Spinal cord (tissue), 10 donors: ENCODE measurements at places on chromosomes 4 and X. TPM values are rescaled to one million over a fixed set of nuclear protein-coding genes. Genes with fewer than 3 reads are reported as not detected.
A peak's percentile ranks its signal among the peaks of the same experiment; 100 is the strongest.

The NPY1R gene
- 12.2 TPM for total RNA-seq

The STPG2 gene
- 0.94 TPM for total RNA-seq

DNA sequence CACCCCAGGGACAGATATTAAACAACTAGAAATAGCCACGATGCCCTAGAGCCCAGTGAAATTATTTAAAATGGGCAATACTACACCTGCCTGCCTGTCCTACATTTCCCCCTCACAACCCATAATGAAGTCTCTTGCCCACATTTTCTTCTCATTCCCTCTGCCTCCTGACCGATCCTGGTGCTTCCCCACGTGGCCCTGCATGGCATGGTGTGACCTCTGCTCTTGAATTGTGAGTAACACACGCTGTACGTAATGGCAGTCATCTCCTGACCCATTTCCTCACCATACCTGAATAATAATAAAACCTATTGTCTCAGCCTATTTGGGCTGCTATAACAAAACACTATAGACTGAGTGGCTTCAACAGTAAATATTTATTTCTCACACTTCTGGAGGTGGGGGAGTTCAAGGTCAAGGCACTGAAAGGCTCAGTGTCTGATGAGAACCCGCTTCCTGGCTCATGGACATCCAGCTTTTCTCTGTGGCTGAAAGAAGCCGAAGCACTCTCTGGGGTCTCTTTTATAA is 77.0 kb upstream of the ENPP6 start:
- H3K27me3 ChIP-seq: no peaks in the 10 kb centered on the region
- H3K4me1 ChIP-seq: no peaks in the 10 kb centered on the region
- no peak for DNase-seq
- H3K36me3 ChIP-seq: no peaks in the 10 kb centered on the region
- H3K27ac ChIP-seq: no peak overlapping the region
- no peak overlapping the region for H3K4me3 ChIP-seq

- peak overlapping the region; percentile 96 for H3K27ac ChIP-seq
- no peaks in the 10 kb centered on the region for H3K27me3 ChIP-seq
- DNase-seq: peak; percentile 57
- H3K4me1 ChIP-seq: no peaks in the 10 kb centered on the region
These were observed 859 bp downstream of the SMARCA1 start for GRCh38 chrX:129522184-129523078.

The SOX3 gene
- total RNA-seq: 2.3 TPM

The PTPN13 gene
- total RNA-seq: 66.3 TPM

DNA sequence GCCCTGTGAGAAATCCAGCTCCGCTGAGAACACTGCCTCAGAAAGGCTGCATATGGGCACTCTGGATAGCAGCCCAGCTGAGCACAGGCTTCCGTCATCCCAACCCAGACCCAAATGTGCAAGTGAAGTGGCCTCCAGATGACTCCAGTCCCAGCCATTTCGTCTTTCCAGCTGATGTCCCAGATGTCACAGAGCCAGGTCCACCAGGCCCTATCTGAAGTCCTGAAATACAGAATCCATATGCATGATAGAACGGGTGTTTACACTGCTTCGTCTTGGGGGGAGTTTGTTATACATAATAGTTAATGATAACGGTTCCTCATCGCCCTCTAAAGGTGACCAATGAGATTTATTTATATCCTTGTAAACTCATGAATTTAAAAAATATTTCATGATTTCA is 72.6 kb upstream of the TRIM2 start:
- no peak for DNase-seq
- H3K27me3 ChIP-seq: no peaks in the 10 kb centered on the region
- H3K4me3 ChIP-seq: no peak overlapping the region
- H3K27ac ChIP-seq: no peak overlapping the region

DNA sequence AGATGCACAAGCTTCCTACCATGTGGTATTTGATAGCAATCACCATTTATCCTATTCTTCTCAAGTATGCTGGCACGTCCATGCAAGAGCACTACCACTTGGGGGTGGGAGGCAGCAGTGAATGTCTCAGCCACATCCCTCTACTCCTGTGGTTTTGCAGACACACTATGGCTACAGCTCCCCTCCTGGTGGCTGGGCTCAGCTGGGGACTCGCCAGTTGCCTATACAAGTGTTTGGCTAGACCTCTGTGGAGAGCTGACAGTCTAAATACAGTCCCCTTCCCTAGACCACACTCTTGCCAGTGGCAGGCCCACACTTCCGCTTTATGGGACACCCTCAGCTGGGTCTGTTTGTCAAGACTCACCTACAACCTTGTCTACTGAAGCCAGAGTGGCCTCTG is 53.2 kb downstream of the ADGRA3 start:
- no peaks in the 10 kb centered on the region for H3K27me3 ChIP-seq
- DNase-seq: no peak
- H3K4me3 ChIP-seq: no peak overlapping the region
- H3K4me1 ChIP-seq: no peaks in the 10 kb centered on the region

The SPACA5 gene
- total RNA-seq: not detected
